Muscle of arm (tissue), 14 donors: ENCODE measurements at places on chromosomes 2 and 18.
A peak's percentile ranks its signal among the peaks of the same experiment; 100 is the strongest.

- peak; percentile 71 for DNase-seq
Observed at GRCh38 chr18:9433671-9434121, 41.6 kb upstream of the RALBP1 start.

- no peak for DNase-seq
Observed at GRCh38 chr18:55018602-55019001, 59.3 kb upstream of the CCDC68 start.

DNA sequence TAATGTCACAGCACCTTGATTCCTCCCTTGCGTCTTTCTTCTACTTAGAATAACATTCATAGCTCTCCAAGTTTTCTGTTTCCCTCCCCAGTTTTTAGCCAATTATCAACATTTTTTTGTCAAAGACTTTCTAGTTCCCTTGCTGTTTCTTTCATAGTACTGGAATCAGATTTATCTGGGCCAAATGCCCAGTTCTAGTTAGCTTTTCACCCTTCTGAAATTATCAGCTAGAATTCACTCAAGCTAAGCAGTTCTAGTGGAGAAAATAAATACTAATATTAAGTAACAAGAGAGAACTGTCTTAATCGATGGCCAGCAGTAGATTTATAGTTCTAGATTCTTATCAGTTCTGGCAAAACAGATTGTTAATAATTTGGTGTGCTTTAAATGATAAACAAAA is 36.2 kb downstream of the EFEMP1 start:
- no peak for DNase-seq

GRCh38 chr2:55061523-55062344 is 11.5 kb upstream of the RTN4 start:
- DNase-seq = no peak

GRCh38 chr2:233053928-233054784 is 6.0 kb upstream of the INPP5D start:
- no peak for DNase-seq

- no peak for DNase-seq
Observed at GRCh38 chr2:128384956-128385355, 66.3 kb upstream of the HS6ST1 start.

DNA sequence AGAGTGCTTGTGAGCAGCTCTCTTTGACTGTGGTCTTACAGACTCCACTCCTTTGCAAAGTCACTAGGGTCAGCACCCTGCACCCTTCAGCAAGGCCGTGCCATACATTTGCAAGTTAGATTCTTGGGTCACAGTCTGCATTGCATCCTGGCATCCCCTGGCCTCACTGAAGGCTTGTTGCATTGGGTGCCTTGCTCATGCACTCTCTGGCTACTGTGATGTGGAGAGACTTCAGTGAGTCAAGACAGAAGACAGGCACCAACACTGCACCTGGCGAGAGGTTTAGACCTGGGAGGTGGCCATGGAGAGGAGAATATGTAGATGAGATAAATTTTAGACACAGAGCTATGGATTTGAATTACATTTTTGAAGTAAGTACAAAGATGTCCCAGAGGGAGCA is 146.4 kb upstream of the COPS8 start:
- no peak for DNase-seq

- no peak for DNase-seq
Observed at GRCh38 chr2:26873286-26873983, 25.5 kb downstream of the DPYSL5 start.

GRCh38 chr2:239640210-239640609 is 239.4 kb upstream of the HDAC4 start:
- no peak for DNase-seq

DNA sequence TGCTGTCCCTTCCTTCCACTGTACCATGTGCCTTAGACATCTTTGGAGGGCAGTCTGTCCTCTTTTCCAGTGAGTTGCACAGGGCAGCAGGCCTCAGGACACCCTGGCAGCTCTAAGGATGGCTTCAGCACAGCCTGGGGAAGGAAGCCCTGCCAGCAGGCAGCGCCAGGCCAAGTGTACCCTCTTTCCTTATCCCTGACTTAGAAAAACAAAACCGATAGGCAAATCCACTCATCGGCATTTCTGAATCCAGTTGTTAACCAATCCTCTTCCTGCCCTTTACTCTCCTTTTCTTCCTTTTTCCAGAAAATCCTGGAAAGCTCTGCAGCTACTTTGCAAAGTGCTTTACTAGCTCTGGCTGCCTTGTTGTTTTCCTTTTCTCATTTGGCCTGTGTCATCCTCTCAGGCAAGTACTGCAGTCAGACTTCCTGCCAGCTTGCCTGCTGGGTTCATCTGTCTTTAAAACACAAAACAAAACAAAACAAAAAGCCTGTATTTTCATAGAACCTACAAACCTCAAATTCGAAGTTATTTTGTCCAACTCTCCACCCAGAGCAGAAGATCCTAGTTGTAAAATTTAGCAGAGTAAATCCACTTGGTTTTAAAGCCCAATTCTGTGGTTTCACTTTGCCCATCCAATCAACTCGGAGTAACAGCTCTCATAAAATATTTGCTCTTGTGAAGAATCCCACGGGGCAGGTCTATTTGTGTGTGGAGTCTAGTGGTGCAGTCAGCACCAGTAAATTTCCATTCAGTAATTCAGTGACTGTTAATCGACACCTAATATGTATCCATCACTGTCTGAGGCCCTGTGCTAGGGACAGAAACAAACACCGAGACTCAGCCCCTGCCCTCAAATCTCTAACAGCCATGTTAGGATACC is 45.2 kb downstream of the PCBP1 start:
- DNase-seq = peak; percentile 82

GRCh38 chr2:200329384-200329783 is 22.9 kb downstream of the SPATS2L start:
- no peak for DNase-seq

DNA sequence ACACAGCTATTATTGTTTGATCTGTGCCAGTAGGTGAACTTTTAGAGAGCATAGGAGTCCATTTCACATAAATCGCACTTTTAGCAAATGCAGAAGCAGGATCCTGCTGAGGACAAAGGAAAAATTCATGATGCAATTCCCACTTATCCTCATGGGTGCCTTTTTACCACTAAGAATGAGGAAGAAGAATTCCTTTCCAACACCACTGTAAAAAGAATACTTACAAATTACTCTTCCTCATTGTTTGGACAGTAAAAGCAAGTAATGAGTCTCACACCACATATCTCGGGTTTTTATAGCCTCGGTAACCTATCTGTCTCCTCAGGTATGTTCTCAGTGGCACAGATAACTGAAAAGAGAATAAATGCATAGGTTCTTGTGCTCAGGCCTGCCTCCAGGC is 238.5 kb downstream of the MTX2 start:
- peak; percentile 70 for DNase-seq

- DNase-seq = no peak
Observed at GRCh38 chr2:205119136-205119535, 563.2 kb upstream of the NRP2 start.

DNA sequence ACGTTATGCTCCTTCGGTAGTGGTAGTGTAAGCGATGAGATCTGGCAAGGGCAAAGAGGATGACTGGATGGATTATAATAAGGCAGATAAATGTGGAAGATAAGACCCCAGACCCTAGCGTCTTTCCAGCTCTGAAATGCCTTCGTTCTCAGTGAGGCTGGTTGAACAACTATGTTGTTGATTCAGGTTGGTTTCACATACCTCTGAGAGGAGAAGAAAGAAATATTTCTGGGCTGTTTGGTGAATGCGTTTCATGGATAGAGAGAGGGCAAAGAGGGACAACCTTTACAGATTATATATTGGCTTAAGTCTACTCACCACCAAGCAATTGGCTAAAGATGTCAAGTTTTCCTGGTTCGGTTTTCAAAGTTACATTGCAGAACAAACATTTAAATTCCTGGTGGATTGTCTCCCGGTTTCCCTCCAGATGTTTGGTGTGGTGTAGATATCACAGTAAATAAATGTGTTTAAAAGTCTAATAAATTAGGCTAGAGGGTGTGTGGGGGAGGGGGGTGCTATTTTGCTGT is 190.1 kb upstream of the GLI2 start:
- DNase-seq = no peak

DNA sequence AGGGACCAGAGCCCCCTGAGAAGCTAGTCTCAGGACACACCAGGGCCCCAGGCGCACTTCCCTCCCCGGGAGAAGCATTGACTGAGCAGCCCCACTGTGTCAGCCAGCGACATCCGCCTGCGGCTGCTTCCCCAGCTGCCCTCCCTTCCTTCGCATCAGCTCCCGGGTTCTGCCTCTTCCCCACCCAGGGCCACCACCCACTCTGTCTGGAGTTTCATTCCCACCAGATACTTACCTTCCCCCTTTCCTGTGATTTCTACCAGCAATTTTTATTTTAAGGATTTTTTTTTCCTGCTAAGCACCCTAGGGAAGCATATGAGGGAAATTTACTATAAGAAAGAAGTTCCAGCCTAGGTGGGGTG is 99.2 kb downstream of the SMAD7 start:
- no peak for DNase-seq

DNA sequence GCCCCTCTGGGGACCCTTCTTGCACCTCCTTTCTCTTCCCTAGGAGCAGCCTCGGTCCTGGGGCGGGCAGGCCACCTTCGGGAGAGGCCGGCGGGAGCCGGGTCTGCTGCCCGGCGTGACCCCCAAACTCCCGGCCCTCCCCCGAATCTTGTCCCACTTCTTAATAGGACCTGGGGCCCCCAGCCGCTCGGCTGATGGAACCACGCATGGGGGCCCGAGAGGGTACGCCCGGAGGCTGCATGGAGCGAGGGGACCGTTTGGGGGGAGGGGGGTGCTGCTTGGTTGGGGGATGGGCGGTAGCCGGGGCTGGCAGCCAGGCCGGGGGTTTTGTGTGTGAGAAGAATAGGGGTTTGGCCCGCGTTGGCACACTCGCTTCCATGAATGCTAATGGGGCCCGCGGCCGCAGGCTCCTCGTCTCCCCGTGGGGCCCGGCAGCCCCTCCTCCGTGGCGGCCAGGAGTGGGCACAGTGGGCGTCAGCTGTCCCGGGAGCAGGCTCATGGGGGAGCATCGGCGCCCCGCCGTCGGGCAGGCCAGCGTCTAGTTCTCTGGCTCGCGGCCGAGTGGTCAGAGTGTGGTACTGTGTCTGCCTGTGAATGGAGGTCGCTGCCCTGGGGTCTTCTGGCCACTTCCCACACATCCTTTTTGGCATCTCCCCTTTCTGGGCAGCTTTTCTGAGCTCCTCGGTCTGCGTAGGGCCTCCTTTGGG is 1.0 kb downstream of the GAREM2 start:
- no peak for DNase-seq

DNA sequence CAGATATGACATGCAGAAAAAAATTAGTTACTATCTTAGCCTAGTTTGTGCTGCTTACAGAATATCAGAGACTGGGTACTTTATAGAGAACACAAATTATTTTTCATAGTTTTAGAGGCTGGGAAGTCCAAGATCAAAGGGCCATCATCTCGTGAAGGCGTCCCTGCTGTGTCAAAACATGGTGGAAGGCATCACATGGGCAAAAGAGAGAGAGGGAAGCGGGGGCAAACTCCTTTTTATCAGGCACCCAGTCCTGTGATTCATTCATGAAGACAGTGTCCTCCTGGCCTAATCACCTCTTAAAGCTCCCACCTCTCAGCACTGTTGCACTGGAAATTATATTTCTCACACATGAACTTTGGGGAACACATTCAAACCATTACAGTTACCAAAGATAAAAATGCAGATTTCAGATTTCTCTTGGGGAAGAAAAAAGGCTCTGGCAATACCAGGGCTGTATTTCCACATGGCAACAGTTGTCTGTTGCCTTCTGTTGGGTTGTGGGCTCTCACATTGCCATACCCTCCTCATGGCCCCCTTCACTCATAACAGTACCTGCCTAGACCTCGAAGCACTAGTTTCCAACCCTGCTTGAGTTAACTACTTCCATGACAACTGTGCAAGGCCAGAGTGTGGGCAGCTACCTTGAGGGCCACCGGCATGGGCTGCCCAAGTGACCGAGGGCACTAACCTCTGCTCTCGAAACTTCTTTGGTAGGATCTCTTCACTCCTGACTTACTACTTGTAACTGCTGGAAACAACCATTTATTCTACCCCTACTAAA is 2.7 kb upstream of the ACTR3 start:
- DNase-seq = no peak

DNA sequence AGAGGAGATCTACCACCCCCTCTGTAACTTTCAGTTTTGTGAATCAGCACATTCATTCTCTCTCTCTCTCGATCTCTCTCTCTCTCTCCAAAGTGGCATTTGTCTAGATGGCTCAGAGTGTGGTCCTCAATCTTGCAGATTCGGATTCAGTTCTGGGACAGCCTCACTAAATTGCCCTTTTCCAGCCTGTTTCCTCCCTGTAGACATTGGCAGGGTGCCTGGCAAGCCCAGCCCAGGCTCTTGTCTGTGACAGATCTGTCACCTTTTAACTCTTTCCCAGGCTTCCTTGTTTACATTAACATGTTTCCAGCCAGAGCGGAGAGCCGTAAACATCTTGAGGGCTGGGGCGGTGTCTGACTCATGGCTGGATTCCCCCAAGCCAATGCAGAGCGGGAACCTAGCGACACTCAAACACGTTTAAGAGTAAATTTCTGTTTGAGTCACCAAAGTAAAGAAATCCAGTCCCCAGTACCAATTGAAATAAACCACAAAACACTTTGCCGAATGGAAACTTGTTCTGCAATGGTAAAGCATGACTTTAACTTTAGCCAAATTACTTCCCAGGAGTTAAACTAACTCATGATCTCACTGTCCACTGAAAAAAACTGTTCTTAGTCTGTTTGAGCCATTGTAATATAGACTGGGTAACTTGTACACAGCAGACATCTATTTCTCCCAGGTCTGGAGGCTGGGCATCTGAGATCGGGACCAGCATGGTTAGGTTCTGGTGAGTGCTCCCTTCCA is 6.6 kb upstream of the CYP27C1 start:
- no peak for DNase-seq

DNA sequence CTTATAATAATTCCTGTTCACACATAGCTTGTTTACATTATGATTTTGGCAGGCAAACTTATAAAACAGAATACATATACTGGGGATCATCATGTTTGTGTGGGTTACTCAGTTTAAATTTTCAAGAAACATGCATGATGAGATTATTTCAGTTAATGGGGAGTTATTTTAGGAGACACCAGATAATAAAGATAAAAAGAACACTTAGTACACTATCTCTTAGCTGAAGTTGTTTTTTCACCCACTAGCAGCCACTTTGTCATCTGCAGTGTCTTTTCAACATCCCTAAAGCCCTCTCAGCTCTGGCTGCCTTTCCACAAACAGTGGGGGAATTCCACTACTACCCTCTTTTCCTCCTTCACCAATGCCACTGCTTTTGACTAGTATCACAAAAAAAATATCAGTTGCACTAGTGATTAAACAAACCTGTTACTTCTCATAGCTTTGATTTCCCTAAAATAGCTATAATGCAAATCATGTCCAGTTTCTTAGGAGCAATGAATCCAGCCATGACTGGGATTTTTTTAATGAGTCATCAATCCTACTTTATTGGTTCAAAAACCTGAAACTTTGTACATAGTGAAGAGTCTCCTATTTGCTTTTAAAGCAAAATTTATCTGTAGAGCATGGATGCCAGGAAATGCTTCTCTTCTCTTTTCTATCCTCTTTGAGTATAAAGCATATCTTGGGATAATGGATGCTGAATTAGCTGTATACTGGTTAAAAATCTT is 156.7 kb upstream of the TFPI start:
- DNase-seq = no peak
